Suppressor macrophage (primary cell): ENCODE measurements at places on chromosomes 1 and 21.

GRCh38 chr1:206590025-206590758 lies 22.1 kb downstream of the EIF2D start:
- no peak for DNase-seq

- DNase-seq: no peak
These were observed 114.4 kb downstream of the CASZ1 start for GRCh38 chr1:10682108-10682445.

- DNase-seq: no peak
These were observed 19.2 kb upstream of the EPHA2 start for GRCh38 chr1:16174886-16175598.

DNA sequence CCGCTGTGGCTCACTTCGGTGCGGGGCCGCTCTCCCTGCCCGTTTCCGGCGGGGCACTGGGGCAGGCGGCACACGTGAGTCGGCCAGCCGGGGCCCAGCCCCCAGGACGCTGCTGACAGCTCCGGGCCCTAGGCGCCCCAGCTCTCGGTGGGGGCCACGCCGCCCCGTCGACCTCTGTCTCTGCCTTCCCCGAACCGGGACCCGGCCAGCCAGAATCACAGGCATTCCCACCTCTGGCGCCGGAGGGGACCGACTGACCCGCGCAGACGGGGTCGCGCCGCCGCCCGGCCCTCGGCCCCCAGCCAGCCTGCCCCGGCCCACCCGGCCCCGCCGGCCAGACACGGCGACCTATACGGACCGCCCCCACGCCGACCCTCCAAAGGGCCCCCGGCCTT lies 755 bp downstream of the SCMH1 start:
- peak; percentile 38 for DNase-seq

- no peak for DNase-seq
These were observed 17.2 kb upstream of the FOXO6 start for GRCh38 chr1:41343790-41344699.

- peak; percentile 78 for DNase-seq
These were observed 77.3 kb upstream of the BCAR3 start for GRCh38 chr1:93758842-93759515.

GRCh38 chr1:113048064-113048463 lies 24.9 kb upstream of the LRIG2 start:
- no peak for DNase-seq

DNA sequence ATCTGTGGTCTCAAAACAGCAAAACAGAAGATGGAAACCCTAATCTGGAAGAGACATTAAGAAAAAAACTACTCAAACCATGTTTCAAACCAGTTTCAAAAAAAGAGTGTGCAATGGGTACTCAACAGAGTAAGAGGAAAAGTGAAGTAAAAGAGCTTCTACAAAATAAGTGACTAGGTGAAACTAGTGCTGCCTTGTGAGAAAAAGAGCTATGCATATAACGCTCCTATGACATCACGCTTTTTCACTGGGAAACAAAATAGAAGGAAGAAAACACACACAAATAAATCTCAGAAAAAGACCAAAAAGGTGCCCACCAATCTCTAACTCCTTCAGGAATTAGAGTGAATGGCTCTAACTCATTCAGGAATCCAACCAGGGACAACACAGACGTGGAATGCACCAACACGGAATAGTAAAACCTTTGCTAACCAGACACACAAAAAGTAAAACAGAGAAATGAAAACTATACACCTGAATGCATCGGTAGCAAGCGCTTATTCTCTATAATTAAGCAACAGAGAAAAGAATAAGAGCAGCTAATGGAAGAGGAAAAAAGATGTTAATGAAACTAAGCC lies 1.3 kb downstream of the FOXJ3 start:
- DNase-seq: peak; percentile 22

- DNase-seq: no peak
These were observed 3.5 kb downstream of the KCNJ9 start for GRCh38 chr1:160084771-160085321.

DNA sequence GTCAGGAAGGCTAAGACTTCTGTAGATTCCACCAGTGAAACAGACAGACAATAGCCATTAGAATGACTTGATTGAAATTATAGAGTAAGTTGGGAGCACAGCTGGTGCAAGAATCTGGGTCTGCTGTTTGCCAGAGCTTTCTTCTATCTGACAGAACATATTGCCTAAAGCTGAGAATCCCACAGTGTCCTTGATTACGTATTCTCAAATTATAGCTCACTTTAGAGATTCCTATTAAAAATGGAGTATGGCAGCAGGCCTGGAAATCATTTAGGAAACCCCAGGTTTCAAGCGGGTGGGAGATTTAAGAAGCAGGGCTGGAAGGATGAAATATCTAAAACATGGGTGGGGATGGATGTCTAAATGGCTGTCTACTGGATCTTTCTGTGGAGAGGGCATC lies 639.7 kb upstream of the CXADR start:
- DNase-seq: no peak

- no peak for DNase-seq
These were observed 29.0 kb upstream of the CCDC190 start for GRCh38 chr1:162889989-162890388.

- DNase-seq: no peak
These were observed 96.7 kb downstream of the PTPRU start for GRCh38 chr1:29333008-29333407.

- DNase-seq: no peak
These were observed 275.2 kb downstream of the COL11A1 start for GRCh38 chr1:102833151-102833550.

GRCh38 chr21:34884346-34884929 lies 164.7 kb downstream of the RUNX1 start:
- DNase-seq: no peak

GRCh38 chr1:154386643-154387352 lies 18.3 kb upstream of the IL6R start:
- DNase-seq: no peak

GRCh38 chr1:234721476-234722269 lies 111.7 kb upstream of the IRF2BP2 start:
- peak; percentile 54 for DNase-seq

GRCh38 chr1:77672374-77672773 lies 10.1 kb downstream of the ZZZ3 start:
- DNase-seq: no peak

DNA sequence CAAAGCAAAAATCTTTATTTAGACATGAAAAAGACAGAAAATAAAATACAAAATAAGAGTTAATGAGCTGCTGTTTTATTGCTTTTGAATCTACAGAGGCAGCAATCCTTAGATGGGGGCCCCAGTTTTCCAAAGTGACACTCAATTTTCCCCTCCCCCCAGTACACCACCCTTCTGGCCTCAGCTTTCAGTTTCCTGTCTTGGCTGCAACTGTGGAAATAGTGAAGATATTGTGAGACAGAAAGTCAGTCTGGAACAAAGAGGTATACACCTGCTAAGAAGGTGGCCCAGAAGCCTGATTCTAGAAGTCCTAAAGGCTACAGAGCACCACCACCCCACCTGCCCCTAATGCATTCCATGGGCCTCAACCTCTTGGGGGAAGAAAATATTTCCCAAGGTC lies 1.1 kb upstream of the MTMR11 start:
- no peak for DNase-seq

GRCh38 chr1:7549277-7550161 lies 221.6 kb upstream of the VAMP3 start:
- DNase-seq: peak; percentile 91
